ENCODE measurements at places on chromosomes 3 and 15.

DNA sequence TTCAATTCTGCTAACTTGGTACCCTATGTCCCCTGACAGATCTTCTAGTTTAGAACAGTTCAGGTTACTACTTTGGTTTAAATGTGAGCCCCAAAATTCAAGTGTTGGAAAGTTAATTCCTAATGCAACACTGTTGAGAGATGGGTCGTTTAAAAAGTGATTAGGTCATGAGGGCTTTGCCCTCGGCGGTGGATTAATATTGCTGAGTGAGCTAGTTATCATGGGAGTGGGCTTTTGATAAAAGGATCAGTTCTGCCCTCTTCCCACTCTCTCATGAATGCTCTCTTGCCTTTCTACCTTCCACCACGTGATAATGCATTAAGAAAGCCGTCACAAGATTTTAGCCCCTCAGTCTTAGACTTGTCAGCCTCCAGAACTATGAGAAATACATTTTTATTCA lies 72.1 kb downstream of the BTLA start:
- no peak for DNase-seq

DNA sequence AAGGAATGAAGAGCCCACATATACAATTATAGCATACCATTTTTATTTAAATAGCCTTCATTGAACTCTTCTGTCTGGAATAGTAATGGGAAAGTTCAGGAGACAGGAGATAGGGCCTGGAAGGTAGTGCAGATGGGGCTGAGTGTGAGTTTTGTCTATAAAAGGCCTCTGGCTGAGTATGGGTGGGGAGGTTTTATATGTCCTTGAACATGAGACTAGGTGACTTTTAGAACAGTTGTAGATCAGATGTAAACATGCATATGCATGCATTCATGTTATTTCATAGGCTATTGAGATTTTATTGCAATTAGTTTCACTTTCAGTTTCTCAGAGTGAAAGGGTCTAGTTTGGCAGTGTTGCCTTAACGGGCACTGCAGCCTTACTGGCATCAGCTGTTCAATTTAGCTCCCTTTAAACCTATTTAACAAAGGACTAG lies 27.1 kb downstream of the CGGBP1 start:
- DNase-seq = no peak

DNA sequence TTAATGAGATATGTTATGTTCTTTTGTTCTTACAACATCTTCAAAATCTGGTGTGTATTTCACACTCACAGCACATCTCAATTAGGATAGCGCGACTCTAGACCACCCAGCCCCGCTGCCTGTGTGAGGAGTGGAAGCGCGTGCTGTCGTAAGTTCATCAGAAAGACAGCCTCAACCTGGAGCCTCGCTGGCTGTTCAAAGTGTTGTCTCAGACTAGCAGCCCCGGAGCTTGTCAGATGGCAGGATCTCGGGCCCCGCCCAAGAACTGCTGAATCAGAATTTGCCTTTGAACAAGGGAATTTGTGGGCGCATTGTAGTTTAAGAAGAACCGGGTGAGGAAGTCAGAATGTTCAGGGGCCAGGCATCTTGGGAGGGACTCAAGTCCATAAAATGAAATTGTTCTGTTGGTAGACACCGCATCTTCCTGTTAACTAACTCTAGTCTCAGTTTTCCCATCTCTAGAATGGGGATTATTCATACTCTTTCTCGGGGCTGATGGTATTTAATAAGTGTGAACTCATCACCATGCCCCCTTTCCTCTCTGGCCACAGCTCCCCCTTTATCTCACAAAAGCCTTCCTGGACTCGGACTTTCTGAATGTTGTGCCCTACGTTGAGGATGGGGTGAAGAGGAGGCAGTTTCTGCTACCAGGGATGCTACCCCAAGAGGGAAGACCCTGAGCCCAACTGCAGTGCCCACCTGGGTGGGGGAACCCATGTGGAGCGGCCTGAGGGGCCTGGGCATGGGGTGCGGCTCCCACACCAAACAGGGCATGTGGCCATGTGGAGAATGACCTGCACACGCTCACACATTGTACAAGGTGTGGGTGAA lies 40.4 kb downstream of the BHLHE40 start:
- peak; percentile 76 for DNase-seq

- no peak for DNase-seq
Observed at GRCh38 chr3:16663854-16664712, 58.9 kb upstream of the DAZL start.

GRCh38 chr3:49717211-49717958 lies 2.1 kb downstream of the AMIGO3 start:
- no peak for DNase-seq

DNA sequence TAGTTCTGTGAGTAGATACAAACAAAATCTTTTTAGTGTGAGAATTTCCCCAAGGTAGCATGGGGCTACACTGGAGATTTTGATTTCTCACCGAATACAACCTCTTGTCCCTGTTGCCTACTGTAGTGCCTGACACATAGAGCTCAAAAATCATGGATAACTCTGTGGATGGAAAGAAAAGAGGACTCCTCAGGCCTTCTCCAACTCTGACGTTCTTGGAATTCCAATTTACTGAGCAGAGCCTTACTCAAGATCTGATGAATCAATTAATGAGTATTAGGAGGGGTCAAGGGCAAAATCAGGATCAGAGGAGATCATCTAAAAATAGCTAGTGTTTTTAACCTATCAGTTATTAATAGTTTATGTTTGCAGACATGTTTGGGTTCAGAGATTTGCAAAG lies 46.7 kb upstream of the PYDC2 start:
- no peak for DNase-seq

DNA sequence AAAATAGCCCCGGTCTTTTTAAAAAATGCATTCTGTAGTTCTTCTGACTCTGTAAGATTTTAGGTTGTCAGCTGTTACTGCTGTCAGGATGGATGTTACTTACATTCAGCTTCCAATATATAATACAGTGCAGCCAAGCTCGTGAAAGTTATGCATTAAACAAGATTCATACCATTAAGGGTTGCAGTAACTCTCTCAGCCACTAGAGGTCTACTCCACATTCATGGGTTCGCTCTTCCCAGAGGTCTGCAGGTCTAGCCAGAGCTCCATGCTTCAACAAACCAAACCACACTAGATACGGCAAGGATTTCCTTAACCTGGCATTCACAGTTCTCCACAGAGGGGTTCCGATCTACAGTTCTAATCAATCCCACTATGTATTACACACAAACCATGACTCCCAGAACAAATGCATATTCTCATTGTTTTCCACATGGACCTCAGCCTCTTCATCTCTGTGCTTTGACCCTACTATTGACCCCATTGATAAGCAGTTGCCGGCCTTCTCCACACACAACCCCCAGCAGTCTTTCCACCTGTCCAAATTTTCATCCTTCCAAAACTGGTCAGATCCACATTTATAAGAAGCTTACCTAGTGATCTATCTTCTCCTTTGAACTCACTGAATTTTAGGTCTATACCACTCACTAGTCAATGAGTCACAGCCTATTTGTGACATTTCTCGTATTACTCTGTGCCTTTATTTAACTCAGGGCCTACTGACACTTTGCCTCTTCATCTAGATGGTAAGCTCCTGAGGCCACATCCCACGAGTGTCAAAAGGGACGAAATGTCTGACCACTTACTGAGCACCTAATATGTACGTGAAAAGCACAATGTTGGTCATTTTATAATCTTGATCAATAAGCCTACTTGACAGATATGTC lies 33.7 kb downstream of the RORA start:
- no peak for DNase-seq

DNA sequence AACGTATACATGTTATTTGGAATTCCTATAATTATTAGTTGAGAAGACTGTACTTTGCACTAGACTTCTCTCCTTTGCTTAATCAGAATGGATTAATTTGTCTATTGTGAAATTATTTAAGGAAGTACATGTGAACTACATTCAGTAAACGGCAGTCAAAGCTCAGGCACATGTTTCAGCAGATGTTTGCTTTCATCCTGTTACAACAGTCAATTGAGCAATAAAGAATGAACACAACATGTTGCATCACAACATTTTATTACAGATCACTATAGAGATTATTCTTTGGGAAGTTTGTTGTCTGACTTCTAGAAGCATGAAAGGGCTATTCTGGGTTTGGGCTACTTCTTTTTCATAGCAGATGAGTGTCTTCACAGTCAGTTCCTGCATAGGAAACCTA lies 39.2 kb downstream of the RAB27A start:
- no peak for DNase-seq

DNA sequence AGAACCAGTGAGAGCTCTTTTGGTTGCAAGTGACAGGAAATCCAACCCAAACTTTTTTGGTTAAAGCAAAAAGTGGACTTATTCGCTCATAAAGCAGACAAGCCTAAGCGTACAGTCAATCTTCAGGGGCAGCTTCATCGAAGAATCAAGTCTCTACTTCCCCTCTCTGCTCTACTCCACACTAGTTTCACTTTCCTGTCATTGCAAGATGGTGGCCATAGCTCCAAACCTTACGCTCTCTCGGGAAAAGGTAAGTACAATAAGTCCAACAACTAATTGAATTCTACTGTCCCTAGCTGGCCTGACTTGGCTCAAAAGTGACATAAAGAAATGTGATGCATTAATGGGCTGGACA lies 24.9 kb upstream of the ZNF710 start:
- DNase-seq = no peak

Measured in stimulated activated CD8-positive, alpha-beta memory T cell treated with anti-CD3 and anti-CD28 coated beads, Interleukin-7, amount 100 ng/mL, for 4 hours (primary cell).